Nephron progenitor cell (in vitro differentiated cells): ENCODE measurements at places on chromosomes 11 and 22.

DNA sequence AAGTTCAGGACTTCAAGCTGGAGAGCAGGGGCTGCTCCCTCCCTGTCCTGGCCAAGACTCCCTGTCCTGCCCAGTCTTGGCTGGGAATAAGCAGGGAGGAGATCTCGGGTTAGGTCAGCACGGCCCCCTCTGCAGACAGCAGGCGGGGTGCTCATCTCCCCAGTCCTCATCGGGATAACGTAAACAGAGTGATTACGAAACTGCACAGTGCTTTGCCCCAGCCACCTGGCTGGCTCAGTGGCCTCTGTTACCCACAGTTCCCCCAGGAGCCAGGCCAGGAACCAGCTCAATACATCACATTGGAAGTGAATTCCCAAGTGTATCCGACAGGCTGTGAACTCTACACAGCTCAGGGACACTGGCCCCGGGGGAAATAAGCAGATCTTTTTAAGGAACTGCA, 42.7 kb upstream of the KCNJ11 start:
- no peak for DNase-seq

DNA sequence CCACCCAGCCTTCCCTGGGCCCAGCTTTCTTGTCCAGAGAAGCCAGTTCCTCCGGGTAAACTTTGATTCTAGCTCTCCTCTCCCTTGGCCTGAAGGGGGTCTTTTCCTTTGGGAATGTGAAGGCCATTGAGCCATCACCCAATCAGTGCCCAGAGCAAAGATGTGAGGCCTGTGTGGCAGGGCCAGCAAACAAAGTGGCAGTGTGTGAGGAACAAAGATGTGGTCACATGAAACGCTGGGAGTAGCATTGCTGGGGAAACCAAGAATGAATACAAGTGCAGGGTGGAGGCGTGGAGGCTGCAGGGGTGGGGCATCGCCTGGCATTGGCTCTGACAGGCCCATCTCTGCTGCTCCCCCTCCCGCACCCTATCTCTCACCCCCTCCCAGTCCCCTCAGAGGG, 91.9 kb upstream of the BID start:
- DNase-seq, result no peak

GRCh38 chr11:9130297-9130696, 38.9 kb upstream of the SCUBE2 start:
- DNase-seq, result no peak

- DNase-seq, result no peak
Observed at GRCh38 chr11:115848080-115848479, 343.9 kb upstream of the CADM1 start.

- no peak for DNase-seq
Observed at GRCh38 chr11:109731451-109731850, 309.5 kb downstream of the C11orf87 start.

- no peak for DNase-seq
Observed at GRCh38 chr22:20151276-20151588, 377 bp upstream of the CCDC188 start.

GRCh38 chr11:27112946-27113345, 72.3 kb downstream of the BBOX1 start:
- no peak for DNase-seq

DNA sequence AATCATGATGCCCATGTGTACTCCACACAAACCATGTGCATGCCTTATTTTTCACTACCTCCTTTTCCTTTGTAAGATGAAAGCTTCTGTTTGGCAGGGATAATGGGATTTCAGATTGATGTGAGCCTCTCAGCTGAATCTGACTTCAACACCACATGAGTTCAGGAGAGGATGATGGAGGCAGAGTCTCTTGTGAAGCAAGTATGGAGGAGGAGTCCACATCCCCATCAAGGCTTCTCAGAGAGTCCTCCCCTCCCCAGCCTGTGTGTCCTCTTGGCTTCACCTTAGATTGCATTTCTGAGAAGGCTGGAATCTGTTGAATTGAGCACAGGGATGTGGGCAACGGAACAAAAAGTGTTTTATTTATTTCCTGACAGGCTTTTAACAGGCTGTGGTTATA, 370.4 kb downstream of the FAT3 start:
- no peak for DNase-seq

DNA sequence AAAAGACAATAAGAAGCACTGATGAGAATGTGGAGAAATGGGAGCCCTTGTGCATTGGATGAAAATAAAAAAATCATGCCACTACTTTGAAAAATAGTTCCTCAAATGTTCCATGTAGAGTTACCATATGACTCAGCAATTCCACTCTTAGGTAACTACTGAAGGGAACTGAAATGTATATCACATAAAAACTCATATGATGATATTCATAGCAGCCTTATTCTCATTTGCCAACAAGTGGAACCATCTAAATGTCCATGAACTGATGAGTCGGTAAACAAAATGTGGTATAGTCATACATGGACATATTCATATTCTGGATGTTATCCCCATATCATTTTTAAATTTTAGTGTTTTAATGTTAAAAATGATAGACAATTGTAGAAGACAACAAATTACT, 3.5 kb downstream of the KRTAP5-9 start:
- no peak for DNase-seq

- DNase-seq, result no peak
Observed at GRCh38 chr11:61684870-61685616, 4.9 kb downstream of the DAGLA start.

GRCh38 chr11:2815762-2816496, 69.6 kb downstream of the CDKN1C start:
- DNase-seq, result no peak

DNA sequence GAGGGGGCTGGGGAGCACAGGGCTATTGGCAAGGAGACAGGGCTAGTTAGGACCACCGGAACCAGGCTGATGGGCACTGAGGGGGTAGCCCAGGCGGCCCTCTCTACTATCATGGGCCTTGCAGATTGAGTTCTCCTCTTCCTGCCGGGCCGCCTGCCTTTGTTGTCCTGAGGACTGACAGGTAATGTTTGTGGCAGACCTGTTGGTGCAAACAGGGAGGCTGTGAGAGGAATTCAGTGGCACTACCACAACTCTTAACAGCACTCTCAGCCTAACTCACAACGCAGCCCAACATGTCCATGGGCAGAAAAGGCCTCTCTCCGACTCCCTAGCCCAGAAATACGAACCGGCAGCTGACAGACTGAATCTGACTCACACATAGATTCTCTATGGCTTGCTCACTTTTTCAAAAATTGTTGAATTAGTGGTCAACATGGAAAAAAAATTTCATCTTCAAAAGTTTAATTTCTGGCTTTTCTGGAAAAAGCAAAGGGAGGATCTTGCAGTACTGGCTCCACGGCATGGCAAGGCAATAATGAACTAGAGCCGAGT, 11.4 kb downstream of the KCNJ5 start:
- DNase-seq, result no peak

- DNase-seq, result no peak
Observed at GRCh38 chr11:102416976-102417375, 35.6 kb downstream of the TMEM123 start.

GRCh38 chr11:64243236-64243854, 2.5 kb downstream of the FKBP2 start:
- DNase-seq, result no peak

DNA sequence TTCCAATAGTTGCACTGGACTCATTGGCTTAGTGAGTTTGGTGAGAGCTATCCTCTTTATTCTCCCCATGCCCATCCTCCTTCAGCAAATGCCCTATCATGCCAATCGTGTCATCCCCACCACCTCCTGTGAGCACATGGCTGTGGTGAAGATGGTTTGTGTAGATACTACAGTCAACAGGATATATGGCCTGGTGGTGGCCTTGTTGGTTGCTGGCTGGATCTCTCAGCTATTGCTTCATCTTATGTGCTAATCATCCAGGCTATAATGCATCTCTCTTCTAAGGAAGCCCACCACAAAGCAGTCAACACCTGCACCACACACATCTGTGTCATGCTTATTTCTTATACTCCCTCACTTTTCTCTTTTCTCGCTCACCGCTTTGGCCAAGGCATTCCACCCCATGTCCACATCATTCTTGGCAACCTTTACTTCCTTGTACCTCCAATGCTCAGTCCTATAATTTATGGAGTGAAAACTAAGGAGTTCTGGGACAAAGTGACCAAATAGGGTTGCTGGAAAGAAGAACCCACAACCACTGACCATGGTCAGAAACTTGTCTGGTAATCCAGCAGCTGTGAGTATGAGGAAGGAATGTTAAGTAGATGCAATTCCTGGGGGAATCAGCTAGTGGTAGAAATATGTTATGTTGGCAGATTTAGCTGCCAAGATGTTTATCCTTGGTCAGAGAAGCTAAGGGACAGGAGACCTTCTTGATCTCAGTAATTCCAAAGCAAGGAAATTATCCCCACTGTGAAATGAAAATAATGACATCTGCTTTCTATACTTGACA, 16.3 kb upstream of the OR56B1 start:
- DNase-seq, result no peak

DNA sequence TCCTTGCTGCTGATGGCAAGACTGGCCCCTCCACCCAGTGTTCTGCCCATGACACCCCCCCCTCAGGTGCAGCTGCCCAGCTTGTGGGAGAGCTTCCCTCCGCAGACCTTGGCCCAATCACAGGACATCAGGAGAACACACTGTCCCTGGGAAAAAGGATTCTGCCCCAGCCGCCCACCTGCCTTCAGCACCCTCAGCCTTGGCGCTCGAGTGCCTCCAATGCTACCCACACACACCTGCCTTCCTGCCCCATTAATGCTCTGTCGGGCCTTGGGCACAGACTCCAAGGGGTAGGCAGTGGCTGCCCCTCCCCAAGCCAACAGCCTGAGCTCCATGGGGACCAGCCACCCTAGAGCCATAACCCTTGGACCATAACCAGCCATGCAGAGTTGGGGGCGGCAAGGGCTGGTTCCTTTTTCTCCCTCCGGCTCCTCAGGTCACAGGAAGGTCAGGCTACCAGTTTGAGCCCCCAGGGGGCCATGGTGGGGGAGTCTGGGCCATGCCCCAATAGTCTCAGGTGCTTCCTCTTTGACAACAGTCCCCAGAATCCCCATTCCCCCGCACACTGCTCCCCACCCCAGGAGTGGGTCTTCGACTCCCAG, 1.3 kb upstream of the ZNF70 start:
- no peak for DNase-seq

- no peak for DNase-seq
Observed at GRCh38 chr11:94049351-94049750, 28.2 kb downstream of the HEPHL1 start.

DNA sequence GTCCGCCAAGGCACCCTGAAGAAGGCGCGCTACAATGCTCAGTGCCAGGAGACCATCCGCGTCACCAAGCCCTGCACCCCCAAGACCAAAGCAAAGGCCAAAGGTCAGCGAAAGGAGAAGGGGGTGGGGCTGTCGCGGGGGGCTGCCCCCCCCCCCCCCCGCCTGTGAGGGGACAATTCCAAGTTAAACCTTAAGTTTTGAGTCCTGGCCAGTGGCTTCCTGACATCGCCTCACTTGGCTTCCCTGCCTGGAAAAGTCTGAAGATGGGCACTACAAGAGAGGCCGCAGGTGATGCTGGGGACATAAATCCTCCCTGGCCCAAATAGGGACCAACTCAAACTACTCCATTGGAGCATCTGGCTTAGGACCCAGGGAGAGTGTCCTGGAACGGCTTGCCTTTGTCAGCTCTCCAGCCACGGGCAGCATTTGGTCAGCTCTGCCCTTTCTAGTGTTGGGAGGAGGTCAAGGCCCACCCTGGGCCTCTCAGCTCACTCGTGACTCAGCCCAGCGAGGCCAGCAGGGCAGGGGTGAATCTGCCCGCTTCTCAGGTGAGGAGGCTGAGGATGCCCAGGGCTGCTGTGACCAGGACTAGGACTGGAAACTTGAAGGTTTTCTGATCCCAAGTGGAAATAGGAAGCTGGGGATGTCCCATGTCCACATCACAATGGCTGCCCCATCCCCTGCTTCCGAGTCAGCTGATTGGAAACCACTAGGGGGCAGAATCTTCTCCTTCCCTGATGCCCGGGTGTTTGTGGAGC, 1.4 kb downstream of the MDK start:
- DNase-seq, result peak; percentile 47

DNA sequence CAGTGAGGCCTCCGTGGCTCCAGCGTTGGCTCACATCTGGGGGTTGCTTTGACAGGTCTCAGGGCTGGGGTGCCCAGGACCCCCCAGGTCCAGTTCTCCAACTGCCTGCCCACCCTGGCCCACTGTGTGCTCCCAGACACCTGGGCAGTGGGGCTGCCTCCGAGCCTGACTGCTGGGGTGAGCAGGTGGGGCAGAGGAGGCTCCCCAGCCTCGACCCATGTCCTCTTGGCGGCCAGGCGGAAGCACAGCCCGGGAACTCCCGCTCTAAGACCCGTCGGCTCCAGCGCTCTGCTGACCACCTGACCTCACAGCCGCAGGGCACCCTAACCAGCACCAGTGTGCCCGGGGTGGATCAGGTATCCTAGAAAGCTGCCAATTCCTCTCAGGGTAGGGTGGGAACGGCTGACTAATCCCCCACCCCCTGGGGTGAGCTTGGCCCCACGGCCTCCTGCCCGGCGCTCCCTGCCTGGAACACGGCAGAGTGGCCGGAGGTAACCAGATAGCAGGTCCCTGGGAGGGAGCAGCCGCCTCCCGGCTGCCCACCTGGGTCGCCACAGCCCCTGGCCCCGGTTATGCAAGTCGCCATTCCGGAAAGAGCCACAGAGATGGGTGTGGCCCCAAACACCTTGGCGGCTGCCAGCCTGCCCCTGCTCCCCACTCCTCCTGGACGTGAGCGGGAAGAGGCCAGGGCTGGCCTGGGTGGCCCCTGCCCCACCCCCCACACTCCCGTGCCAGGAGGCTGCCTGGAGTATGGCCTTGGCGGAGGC, 19.2 kb upstream of the MUC5B start:
- DNase-seq, result no peak

- peak; percentile 43 for DNase-seq
Observed at GRCh38 chr22:35631597-35631996, 14.5 kb upstream of the MB start.

- DNase-seq, result no peak
Observed at GRCh38 chr11:28463826-28464225, 355.6 kb downstream of the METTL15 start.

DNA sequence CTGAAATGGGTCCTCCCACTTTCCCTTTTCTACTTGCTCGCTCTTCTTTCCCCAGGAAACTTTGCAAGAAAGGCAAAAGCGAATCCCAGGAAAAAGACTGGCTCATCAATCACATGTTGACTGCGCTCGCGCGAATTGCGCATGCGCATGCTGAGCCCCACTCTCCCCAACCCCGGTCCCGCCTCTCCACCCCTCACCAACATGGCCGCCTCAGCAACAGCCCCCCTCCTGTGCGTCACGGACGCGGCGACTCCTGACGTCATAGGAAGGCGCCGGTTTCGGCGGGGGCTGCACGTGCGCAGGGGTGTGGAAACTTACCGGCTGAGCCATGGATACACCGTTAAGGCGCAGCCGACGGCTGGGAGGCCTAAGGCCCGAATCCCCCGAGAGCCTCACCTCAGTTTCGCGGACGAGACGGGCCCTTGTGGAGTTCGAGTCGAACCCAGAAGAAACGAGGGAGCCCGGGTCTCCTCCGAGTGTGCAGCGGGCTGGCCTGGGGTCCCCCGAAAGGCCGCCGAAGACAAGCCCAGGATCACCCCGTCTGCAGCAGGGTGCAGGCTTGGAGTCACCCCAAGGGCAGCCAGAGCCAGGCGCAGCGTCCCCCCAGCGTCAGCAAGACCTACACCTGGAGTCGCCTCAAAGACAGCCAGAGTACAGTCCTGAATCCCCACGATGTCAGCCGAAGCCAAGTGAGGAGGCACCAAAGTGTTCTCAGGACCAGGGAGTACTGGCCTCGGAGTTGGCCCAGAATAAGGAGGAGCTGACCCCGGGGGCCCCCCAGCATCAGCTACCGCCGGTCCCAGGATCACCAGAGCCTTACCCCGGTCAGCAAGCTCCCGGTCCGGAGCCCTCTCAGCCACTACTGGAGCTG, at the start of gene CCDC86:
CCDC86 (plus strand) TSS at position 317 of the 871 bp plus-strand sequence; CDS start at position 329, 12 bp downstream.
- DNase-seq, result peak; percentile 99

- DNase-seq, result no peak
Observed at GRCh38 chr11:22234743-22235142, 41.9 kb downstream of the ANO5 start.
